GM04503 (cell line): ENCODE measurements at places on chromosomes 5 and 9.

DNA sequence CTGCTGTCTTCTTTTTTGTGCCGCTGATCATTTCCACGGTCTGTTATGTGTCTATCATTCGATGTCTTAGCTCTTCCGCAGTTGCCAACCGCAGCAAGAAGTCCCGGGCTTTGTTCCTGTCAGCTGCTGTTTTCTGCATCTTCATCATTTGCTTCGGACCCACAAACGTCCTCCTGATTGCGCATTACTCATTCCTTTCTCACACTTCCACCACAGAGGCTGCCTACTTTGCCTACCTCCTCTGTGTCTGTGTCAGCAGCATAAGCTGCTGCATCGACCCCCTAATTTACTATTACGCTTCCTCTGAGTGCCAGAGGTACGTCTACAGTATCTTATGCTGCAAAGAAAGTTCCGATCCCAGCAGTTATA lies 17.1 kb downstream of the F2R start:
- DNase-seq: no peak

GRCh38 chr5:955886-956761 lies 52.5 kb upstream of the NKD2 start:
- DNase-seq: no peak

GRCh38 chr5:62762503-62762902 lies 183.9 kb downstream of the LRRC70 start:
- DNase-seq: no peak

GRCh38 chr5:119191944-119192343 lies 121.1 kb downstream of the DMXL1 start:
- no peak for DNase-seq

GRCh38 chr5:72455476-72455875 lies 51.7 kb downstream of the ZNF366 start:
- no peak for DNase-seq

DNA sequence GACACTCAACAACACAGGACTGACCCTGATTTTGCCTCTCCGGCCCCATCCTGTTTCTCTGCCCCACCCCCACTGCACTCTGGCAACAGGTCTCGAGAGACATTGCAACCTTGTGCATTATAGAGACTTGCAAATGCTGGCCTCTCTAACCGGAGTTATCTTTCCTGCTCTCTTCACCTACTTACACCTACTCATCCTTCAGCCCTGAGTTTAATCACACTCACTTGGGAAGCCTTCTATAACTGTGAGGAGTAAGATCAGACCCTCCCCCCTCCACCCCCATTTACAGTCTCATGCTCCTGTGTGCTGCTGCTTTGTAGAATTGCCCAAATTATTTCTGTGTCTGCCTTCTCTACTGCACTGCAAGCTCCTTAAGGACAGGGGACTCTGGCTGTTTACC lies 42.8 kb downstream of the WWC1 start:
- DNase-seq: no peak

DNA sequence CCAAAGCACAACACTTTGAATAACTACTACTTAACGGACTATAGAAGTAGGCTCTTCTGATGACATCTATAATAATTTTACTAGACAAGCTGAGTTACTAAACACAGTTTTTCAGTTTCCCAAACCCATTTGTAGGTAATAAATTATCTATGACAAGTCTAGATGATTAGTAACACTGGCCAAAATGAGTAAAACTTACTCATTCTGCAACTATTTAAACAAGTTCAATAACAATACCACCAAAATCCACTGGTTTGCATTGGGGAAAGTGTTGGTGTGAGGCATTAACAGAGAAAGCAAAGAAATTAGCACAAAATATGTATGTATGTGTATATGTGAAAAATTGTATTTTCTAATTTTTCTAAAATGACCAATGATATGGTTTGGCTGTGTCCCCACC lies 119.3 kb downstream of the NR2F1-AS1 start:
- DNase-seq: peak; percentile 33

DNA sequence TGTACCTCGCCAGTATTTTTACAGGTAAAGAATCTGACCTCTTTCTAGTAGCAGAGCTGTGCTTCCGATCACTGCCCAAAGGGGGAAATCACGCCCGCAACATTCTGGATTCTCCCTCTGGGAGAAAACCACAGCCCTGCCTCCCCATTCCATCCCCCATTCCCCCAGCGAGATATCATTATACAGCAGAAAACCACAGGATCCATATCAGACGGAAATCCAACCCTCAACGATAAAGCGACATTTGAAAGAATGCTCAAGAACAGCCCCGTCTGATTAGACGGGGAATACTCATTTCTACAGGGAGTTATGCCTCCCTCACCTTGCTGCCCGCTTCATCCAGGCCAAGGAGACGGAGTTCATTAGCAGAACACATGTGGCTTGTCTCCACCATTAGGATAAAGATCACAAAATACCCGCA lies 172.8 kb downstream of the COL23A1 start:
- DNase-seq: no peak

- DNase-seq: no peak
Observed at GRCh38 chr9:134838651-134839454, 41.8 kb upstream of the FCN2 start.

DNA sequence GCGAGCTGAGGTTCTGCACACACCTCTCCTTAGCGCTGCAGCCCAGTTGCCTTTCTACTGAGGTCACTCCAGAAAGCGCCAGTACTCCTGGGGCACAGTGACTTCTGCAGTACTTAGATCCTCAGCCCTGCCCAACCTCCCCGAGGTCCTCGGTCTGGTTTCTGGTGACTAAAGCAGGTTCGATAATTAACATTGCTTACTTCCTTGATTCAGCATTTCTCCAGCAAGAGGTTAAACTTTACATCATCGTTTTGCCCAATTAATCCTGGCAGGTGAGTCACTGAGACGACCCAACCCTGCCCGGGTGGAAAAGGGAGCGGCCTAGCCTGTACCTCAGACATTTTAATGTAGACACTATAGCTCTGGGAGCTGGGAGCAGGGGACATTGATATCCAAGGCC lies 77.6 kb downstream of the PLAC8L1 start:
- DNase-seq: no peak

DNA sequence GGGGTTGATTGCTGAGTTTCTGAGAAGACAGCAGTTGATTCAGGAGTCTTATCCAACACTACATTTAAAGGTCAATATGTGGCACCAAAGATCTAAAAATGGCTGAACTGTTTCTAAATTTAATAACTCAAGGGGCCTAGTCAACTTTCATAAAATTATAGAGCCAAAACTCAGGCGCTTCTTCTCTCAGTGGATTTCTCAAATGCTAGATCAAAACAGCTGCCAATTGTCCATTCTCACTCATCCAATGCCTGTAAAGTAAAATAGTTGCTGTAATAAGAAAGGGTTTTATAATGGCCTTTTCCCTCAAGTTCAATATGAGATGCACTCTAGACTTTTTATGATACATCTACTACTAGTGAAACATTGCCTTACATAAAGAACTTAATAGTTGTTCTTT lies 26.5 kb downstream of the ADAMTSL1 start:
- no peak for DNase-seq

GRCh38 chr5:135356522-135357318 lies 42.3 kb downstream of the MACROH2A1 start:
- peak; percentile 46 for DNase-seq

- DNase-seq: no peak
Observed at GRCh38 chr9:35996358-35996970, 38.5 kb upstream of the OR2S2 start.

DNA sequence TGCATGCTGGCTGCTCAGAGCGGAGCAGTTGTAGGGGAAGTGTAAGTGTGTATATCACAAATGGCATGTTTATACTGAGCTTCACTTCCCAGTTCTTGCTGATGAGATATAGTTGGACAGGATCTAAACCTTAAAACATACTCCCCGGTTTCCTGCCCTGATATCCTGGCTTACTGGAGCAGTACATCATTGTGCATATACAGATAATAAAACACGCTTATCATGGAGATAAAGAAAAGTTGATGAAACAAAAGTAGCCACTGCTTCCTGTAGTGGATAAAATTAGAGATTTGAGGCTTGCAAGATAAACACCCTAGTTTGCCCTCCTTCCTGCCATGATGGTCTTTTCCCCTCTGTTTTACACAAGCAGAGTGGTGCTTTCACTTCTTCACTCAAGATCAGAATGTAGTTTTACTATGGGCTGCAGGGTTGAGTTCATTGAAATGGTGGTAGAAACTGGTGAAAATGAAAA lies 15.0 kb downstream of the NPR3 start:
- no peak for DNase-seq

DNA sequence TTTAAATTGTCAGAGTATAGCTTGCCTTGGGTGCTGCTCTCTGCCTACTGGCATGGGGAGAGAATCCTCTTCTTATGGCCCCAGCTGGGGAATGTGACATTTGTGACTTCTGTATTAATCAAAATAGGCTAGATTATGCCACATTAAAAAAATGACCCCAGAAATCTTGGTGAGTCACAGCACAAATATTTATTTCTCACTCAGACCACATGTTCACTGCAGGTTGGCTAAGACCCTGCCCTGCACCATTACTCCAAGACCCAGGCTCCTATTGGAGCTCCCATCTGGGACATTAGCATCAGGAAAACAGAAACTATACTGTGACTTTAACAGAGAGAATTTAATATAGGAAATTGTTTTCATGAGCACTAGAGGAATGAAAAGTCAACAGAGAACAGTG lies 16.6 kb upstream of the WHRN start:
- no peak for DNase-seq

- no peak for DNase-seq
Observed at GRCh38 chr5:14168144-14168792, 25.1 kb downstream of the TRIO start.

- no peak for DNase-seq
Observed at GRCh38 chr5:110896901-110897300, 158.1 kb downstream of the SLC25A46 start.

DNA sequence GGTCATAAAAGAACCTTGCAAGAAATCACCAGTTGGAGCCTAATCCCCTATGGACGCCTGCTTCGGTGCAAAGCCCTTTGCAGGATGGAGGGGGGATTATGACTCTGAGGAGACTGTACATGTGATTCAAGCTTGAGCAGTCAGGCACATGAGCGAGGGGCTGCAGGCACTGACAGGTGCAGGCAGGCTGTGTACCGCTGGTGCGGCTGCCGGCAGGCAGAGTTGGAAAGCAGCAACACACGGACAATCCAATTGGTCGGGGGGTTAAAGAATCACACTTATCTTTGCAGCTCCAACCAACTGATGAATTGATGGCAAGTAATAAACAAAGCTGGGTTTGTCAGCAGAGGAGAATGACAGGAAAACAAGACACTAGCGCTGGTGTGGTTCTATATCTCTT lies 5.7 kb downstream of the WHRN start:
- DNase-seq: no peak

DNA sequence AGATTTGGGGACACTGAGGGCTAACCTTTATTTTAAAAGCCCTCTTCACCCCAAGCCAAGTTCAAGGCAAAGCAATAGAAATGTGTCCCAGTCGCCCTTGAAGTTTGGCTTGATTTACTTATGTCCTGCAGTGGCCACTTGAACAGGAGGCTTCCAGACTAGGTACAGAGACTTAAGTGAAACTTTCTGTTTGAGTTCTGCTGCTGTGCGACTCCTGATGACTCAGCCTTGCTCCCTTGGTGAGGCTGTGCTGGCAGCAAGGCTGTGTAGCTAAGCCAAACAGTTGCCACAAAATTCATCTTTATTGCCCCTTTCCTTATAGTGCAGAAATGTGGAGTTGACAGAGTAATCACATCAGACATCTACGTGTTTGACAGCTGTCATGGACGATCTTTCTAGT lies 68.8 kb upstream of the NTRK2 start:
- no peak for DNase-seq

DNA sequence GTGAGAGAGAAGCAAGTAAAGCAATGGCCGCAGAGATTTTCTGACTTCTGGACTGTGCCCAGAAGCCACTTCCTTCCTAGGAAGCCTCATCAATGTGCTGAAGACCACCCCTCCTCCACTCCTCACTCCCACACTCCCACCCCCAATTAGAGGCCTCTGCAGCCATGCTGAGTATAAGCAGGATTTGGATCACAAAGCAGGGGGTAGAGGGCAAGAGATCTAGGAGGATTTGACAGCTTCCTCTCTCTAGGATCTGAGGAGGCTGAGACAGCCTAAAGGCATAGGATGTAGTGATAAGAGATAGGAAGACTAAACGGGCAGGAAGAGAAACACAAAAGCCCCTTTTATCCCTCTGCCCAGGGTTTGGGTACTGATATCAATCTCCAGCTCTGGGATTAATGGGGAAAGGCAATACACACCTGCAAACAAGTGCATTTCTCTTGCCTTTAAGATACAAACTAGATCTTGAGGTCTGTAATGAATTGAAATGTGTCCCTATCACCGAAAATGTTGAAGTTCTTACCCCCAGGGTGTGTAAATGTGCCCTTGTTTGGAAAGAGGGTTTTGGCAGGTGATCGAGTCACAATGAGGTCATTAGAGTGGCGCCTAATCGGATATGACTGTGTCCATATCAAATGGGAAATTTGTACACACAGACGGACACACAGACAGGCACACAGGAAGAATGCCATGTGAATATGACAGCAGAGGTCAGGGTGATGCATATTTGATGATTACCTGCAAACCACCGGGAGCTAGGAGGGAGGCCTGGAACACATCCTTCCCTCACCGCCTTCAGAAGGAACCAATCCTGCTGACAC lies 28.5 kb downstream of the KCNV2 start:
- DNase-seq: no peak

DNA sequence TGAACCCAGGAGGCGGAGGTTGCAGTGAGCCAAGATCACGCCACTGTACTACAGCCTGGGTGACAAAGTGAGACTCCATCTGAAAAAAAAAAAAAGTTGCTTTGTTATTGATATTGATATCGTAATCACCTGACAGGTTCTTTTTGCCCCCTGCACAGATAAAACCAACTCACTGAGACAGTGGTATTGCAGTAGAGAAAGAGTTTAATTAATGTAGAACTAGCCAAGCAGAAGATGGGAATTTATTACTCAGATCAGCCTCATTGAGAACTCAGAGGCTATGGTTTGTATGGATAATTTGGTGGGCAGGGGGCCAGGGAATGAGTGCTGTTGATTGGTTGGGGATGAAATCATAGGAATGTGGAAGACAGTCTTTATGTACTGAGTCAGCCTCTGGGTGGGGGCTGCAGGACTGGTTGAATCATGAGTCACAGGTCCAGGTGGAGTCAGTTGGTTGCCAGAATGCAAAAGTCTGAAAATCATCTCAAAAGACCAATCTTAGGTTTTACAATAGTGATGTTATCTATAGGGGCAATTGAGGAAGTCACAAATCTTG lies 35.8 kb upstream of the MEGF10 start:
- DNase-seq: no peak
